ENCODE measurements at places on chromosomes 2 and 18. TPM values are rescaled to one million over a fixed set of nuclear protein-coding genes. Genes with fewer than 3 reads are reported as not detected.

DNA sequence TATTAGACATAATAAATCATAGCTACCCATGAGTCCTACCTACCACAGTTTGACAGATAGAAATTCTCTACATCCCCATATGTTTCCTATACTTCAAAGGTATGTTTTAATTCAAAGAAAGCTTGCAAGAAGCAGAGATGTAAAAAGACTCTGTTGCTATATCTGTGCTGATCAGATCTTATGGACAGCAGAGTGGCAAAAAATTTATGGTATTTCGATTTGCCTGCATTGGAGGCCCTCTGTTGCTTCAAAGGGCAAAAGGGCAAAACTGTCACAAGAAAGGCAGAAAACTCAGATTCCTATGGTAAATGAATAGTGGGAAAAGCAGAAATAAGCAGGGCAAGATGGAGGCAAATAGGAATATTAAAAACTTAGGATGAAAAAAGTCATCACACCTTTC, 447.8 kb upstream of the SPHKAP start:
- no peak for DNase-seq

- DNase-seq: no peak
Observed at GRCh38 chr2:204505488-204505887, 39.8 kb upstream of the PARD3B start.

DNA sequence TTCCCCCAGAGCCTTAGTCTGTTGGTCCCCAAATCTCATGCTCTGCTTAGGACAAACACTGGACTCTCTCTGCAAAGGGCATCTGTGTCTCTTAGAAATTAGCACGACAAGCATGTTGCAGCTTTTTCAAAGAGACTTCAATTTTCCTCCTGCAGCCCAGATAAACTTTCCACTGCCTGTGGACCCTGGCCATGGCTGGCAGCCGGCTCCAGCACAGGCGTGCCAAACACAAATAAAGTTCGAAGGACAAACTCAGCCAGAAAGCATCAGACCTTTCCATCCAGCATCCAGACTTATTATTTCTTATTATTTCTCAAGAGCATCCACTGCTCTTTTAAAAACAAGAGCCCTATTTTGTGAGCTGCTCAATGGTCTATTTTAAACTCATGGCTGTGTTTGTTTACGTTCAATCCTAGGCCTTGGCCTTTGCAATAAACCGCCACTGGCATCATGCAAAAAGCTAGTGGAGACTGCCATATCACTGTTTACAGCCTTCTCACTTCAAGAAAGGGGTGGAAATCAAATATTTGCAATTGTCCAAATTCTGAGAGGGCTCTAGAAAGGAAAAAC, 300.8 kb downstream of the BCL11A start:
- no peak for DNase-seq

DNA sequence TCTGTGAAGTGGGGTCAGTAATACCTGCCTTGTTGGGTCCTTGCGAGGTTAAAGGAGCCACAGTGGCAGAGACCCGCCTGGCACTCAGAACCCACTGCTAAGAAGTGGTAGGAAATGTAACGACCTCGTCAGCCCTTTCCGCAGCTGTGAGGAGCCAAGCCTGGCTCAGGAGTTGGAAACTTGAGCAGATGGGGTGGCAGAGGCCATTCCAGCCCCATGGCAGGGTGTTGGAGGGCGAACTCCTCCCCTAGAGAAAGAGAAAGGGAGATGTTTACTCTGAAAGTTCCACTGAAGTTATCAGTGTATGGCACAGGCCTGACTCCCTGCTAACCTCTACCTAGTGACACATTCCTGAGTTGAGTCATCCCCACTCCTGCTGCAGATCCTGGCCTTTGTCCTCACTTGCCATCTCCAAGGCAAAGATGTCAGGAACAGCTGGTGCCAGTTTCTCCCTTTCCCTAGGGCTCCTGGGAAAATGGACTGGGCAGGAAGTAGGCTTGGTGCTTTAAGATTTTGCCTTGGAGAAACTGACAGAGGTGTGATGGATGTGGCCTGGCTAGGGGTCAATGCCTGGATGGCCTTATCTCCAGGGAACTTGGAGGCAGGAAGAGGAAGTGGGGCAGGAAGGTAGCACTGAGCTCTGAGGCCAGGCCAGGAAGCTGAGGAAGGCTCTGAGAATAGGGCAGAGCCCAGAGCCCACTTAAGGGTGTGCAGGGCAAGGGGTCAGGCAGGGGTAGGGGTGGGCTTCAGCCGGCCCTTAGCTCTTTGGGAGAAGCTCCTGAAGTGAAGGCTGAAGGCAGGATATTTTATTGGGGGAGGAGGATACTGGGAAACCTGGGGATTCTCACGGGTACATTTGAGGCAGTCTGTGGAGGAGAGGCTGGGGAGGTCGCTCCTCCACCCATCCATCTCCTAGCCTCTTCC, 888 bp downstream of the VAMP5 start:
- DNase-seq: no peak

DNA sequence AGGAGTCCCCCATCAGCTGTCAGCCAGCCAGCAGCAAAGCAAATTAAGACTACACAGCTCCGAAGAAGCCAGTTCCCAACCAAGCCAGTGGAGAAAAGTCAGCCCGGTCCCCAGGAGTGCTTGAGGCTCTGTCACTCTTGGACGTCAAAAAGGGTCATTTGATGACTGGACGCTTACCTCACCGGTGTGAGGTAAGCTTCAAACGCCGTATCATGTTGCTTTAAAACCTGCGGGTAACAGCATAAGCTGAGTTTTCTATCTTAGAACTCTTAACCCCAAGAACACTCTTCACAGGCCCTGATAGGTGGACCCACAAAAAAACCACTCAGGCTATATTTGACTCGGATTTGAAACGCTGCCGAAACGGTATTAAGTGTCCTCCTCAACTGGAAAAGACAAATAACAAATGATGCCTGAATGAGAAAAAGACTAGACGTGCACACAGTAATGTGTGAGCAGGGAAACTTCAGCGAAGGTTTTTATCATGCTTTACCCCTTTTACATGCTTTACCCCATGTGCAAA, 682 bp upstream of the LNPK start:
- DNase-seq: no peak

DNA sequence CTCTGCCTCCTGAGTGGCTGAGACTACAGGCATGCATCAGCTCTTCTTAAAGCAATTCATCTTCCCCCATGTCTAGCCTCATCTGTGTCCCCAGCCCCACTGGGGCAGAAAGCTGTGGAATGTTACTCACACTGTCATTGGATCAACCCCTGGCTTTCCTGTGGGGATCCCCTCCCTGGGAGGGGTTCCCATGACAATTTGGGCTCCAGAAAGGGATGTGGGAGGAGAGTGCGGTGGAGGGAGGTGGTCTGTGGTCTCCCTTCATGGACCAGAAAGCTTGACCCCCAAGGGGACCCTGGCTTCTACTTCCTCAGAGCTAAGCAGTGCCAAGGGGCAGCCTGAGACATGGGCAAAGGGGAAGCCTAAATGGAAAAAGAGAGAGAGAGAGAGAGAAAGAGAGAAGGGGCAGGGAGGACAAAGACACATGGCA, 1.3 kb downstream of the NGEF start:
- DNase-seq: peak; percentile 1

GRCh38 chr2:231383416-231384108, 11.9 kb upstream of the B3GNT7 start:
- no peak for DNase-seq

DNA sequence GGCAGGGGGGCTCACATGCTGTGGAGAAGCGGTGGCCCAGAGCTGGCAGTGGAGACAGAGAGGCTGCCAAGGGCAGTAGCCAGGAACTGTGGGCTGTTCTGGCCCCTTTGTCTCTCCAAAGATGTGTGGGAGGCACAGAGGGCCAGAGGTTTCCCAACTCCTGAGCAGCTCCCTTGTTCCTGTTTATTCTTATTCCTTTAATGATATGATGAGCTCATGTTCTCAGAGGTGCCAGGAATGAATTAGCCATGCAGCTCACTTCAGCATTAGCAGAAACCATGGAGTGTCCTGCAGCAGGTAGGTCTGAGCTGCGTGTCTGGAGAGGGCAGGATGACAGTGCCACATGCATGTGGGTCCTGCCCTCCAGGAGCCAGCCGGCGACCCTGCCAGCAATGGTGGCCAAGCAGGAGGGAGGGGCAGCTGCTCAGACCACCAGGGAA, 77.9 kb upstream of the FZD7 start:
- DNase-seq: peak; percentile 34

DNA sequence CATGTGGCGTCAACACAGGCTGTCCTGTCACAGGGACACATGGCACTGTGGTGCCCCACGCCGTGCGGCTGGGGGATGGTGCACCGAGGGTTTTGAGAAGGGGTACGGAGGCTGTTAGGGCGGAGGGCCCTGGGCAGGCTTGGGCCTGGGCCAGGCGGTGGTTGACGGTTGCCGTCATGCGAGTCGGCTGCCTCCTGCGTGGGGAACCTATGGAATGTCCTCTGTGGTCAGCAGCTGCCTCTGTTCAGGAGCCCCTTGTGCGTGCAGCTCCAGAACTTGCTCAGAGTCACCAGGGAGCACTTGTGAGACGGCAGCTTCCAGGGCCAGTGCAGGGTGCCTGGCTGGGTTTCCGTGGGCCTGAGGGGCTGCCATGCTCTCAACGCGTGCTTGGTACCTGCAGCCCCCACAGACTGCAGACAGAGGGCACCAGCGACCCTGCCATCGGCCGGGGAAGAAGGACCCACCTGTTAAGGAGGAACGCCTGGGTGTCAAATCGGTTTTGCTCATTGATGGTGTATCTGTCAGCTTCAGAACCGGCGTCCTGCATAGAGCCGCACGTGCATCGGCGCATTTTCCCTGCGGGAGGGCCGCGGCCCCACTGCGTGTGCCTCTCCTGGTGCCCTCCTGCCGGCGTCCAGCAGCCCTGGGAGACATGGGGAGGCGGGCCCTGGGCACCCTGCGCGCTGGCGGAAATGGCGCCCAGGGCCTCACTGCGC, 10.0 kb upstream of the D2HGDH start:
- DNase-seq: no peak

- no peak for DNase-seq
Observed at GRCh38 chr2:231294571-231295362, 96.3 kb downstream of the ARMC9 start.

GRCh38 chr18:41887100-41887499, 67.9 kb upstream of the PIK3C3 start:
- no peak for DNase-seq

DNA sequence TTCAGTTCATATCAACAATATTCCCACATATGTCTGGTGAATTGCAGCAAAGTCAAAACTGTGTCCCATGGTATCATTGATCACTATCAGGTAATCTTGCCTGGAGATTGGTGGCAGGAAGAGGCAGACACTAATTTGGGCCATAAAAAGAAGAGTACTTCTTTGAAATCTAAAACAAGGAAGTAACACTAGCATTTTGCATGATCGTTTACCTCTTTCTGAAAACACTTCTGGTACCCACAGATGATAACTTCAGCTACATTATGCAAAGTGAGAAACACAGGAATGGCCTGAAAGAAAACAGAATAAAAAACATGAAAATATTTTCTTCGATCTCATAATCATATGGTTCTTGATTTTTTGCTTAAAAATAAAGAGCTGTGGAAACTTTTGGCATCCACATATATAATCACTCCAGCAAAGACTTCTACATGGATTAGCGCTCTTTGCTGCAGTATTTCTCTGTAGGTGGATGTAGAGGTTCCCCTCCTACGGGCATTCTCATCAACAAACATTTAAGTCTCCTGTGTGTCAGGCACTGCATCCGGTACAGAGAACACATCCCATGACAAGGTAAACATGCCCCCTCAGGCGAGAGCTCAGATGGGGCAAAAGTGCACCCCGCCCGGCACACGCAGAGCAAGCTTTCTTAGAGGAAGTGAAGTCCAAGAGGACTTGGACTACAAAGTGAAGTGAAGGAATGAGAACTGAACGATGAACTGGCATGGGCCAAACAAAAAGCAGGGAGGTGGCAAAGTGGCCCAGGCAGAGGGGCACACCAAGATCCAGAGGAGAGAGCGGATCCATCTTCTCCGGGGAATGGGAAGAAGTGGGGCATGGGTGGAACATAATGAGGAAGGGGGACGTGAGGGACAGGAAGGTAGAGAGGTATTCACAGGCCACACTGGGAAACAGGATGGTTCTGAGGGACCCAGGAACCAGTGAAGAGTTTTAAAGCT, 68.0 kb upstream of the RIOK3 start:
- DNase-seq: no peak

- DNase-seq: no peak
Observed at GRCh38 chr2:97844311-97844859, 131.0 kb downstream of the ZAP70 start.

DNA sequence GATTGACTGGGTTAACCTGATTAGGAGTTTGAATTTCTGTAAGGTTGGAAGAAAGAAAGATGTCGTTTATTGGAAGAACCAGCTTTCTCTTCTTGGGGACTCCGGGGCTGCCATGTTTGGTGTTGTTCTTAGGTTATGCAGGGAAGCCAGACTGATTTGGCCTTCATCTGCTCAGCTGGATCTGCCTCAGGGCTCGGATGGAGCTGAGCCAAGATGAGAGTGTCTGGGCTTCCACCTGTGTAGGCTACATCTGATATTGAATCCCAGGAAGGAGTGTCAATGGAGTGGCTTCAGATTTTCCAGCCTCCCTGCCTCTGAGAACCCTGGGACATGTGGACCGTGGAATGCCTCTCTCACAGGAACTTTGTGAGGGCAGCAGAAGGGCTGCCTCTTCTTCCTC, 126.1 kb downstream of the WDSUB1 start:
- no peak for DNase-seq

DNA sequence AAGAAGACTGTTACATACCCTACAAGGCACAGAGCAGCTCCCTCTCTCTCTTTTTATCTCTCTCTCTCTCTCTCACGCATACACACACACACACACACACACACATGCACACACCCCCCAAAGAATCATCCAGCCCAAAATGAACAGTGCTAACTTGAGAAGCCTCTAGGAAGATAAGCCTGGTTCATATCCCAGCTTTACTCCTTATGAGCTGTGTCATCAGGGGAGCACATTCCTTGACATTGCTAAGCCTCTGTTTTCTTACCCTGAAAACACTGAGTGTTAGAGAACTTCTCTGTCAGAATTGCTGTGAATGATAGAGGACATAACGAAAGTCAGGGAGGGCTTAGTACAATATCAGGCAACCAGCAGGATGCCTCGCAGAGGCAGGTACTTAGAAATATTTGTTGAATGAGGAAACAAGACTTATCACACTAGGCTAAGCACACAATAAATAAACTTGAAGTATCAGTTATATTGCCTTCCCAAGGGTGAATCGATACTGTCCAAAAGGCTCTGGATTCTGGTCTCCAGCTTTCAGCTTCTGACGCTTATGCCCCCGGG, 725.6 kb upstream of the ID2 start:
- no peak for DNase-seq

GRCh38 chr2:203928849-203929248, 7.7 kb upstream of the ICOS start:
- no peak for DNase-seq

Gene DHRS9
- 16.5 TPM for polyA plus RNA-seq

Gene LOXL3
- 10.5 TPM for polyA plus RNA-seq

Gene ZAP70
- polyA plus RNA-seq: 6.5 TPM

Gene SLC38A11
- 0.58 TPM for polyA plus RNA-seq

Gene CAVIN2
- 3.3 TPM for polyA plus RNA-seq

Gene MROH2A
- 5.1 TPM for polyA plus RNA-seq

Gene IL1RN
- 18.4 TPM for polyA plus RNA-seq

Gene TBR1
- 0.92 TPM for polyA plus RNA-seq

Gene MBOAT2
- polyA plus RNA-seq: 21.2 TPM

Gene NDC80
- polyA plus RNA-seq: 12.9 TPM

Gene LAMA3
- polyA plus RNA-seq: 11.9 TPM

Gene DLX1
- polyA plus RNA-seq: 0.21 TPM

Data from testis (tissue), 5 donors.